ENCODE measurements at places on chromosomes 12 and 14.

DNA sequence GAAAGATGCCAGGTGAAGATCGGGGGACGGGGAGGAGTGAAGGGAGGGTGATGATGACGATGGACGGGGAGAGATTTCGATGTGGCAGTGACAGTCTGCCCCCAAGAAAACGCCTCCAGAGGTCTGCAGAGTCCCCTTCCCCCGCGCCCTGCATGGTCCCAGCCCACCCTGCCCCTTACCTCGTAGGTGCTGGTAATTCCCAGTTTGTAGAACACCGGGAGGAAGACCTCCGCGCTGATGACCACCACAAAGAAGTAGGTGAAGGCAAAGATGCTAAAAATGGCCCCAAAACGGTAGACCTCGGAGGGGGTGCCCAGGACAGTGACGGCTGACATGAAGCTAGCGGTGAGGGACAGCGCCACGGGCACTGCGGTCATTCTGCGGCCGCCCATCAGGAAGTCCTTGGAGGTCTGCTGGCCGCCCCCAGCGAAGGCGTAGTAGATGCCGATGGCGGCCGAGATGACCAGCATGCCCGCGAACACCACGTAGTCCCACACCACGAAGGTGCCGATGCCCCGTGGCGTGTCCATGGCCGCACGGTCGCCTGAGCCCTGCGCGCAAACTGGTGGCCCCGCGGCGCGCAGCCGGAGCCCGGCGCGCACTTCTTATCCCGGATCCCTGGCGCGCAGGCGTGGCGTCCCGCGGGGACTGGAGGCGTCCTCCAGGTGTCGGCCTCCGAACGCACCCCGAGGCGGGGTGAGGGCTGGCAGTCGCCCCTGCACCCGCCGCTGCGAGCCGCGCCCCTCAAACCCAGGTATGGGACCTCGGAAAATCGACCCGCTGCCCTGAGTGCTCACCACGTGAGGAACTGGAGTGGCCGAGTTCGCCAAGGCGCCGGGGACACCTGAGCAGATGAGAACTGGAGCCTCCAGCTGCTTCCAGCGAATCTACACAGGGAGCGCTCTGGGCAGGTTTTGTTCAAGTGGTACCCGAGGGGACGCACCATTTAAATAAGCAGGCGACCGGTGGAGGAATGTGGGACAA, at the start of gene SLC5A8:
TSS of gene SLC5A8 (minus strand) at position 920 of the 984 bp plus-strand sequence. CDS start at position 530, 390 bp downstream.
- no peak for DNase-seq

DNA sequence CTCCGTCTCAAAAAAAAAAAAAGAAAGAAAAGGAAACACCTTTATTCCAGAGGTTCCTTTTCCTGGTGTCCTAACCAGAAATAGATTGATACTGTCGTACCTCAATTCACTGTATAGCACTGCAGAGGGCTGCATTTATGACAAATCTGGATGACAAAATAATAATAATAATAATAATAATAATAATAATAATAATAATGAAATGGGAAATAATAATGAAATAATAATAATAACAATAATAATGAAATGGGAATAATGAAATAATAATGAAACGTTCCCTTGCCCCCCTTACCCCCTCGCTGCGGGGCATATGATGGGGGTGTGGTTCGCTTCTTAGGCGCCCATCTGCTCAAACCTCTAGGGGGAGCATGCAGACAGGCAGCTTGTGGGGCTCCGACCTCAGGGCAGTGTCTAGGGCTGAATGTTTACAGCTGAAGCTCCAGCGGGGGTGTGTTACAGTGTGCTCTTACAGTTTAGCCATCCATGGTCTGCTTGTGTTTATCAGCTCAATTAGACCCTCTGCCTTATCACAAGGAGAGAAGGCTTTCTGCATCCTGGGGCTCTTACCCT, 1088.3 kb upstream of the SEL1L start:
- no peak for DNase-seq

DNA sequence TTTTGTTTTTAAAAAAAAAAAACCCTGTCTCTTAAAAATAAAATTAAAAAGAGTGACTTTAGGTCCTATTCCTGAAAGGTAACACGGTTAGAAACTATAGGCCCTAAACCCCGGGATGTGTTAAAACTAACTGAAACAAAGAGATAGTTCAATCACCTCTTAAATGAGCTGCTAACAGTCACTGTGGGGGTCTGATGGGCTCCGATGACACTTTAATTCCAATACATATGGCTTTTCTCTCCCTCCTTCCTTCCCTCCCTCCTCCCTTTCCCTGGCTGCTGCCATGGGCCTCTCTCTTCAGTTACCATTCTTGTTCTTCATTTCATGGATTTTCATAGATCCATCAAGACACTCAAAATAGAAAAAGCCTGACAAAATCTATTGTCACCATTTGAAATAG, 76.6 kb downstream of the RNF34 start:
- no peak for DNase-seq

GRCh38 chr14:65872536-65872935, 460.0 kb downstream of the FUT8 start:
- DNase-seq: no peak

DNA sequence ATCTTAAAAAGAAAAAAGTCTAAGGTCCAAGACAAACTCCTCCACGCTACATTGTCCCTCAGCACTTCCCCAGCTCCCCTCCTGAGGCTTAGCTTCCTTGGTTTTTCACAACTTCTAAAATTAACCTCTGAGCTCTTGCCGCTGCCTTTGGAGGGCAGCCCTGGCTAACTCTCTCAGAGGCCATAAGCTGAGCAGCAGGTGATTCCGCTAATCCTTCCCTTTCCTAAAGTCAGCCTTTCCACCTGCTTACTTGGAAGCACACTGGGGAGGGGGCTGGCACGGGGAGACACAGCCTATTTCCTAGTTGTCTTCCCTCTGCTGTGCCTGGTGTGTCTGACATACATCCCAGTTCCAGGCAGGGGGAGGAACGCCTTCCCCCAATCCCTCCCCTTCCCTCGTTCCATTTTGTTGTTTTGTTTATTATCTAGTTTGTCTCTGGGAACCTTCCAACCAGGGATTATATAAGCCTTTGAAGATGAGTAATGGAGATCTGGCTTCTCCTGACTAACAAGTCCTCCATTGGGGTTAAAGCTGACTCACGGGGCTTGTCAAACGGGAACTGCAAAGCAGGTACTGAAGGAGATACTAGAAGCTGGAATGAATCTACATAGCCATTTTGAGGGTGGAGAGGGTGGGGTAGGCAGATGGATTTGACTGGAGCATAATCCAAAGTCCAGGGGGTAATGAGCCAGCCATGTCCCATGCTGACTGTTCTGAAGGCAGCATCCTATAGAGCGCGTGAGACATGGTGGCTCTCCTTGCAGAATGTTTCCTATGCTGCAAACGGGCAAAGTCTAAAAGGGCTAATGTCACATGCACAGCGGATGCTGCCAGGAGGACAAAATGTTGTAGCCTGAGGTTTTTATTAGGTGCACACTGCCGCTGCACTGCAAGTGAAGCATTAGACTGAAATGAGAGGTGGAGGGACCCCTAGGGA, 230.8 kb downstream of the FOXN3 start:
- no peak for DNase-seq

- no peak for DNase-seq
Observed at GRCh38 chr14:92981726-92982125, 58.8 kb downstream of the CHGA start.

GRCh38 chr12:52517005-52517835, 3.0 kb downstream of the KRT5 start:
- DNase-seq: no peak

DNA sequence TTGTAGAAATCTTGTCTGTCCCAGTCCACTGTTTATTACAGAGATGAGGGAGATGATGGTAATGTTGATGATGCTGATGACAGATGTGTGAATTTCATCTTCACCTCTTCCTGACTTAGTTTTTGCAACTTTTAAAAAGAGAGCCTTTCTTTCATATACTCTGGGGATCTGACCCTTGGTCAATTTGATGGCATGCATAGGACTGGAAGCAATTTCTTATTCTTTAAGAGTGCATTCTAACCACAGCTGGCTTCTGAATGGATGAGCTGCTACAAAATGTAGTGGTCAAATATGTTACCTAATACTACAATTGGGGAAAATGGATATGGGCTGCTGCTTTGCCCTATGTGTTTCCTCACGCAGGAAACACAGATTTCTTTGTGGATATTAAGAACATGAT, 80.8 kb downstream of the MYRFL start:
- no peak for DNase-seq

- no peak for DNase-seq
Observed at GRCh38 chr14:99064262-99064954, 207.6 kb downstream of the BCL11B start.

- no peak for DNase-seq
Observed at GRCh38 chr12:92550254-92550653, 152.5 kb upstream of the PLEKHG7 start.

GRCh38 chr12:88035907-88036289, 6.7 kb upstream of the C12orf50 start:
- no peak for DNase-seq

- DNase-seq: no peak
Observed at GRCh38 chr12:16788506-16789203, 182.7 kb upstream of the LMO3 start.

- no peak for DNase-seq
Observed at GRCh38 chr14:56412468-56413434, 166.8 kb upstream of the TMEM260 start.

DNA sequence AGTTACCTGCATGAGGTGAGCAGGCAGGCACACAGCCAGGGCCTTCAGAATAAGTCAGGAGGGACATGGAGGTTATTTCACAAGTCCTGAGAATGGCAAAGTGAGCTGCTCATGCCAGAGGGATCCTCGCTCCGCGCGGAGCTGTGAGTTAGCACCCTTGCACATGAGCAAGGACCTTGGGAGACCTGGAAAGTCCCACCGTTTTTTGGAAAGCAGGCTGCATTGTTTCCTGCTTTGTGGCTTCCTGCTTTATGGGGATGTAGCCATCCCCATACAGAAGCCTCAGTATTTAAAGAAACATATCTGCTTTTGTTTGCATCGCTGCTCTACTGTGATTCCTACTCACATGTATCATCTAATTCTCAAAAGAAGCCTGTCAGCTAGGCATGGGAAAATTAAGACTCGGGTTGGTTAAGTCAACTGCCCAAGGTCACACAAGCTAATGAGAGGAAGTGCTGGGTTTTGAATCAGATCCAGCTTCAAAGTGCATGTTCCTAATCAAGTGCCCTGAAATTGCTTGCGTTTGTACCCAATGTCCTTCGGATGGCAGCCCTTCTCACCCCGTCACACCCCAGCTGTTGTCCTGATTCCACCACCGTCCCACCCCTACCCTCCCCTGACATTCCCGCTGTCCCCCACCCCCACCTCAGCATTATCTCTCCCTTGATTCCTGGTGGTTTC, 106.2 kb downstream of the CRACR2A start:
- DNase-seq: no peak

DNA sequence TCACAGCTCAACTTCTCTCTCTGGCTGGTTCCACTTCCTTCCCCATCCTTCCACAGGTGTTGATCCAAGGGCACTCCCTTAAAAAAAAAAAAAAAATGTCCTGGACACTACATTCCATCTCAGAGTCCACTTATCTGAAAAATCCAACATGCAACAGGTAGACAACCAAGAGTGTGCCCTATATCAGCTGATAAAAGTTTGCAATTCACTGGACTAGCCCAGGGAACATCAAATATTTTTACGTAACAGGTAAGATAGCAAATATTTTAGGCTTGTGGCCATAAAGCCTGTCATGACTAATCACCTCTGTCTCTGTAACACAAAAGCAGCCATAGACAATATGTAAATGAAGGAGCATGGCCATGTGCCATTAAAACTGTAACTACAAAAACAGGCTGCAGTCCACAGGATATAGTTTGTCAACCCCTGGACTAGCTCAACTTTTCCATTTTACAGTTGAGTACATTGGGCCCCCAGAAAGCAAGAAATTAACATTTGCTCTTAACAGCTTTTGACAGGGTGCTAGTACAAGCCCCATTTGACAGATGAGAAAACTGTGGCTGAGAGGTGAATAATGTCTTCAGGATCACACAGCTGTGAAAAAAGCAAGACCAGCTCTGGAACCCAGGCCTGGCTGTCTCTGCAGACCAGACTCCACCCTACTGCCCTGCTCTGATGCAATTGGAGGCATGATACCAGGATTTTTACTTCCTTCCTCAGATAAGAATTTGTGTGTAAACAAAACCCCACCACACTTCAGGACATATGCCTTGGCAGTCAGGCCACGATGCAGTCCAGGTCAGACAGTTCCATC, 68.9 kb downstream of the CMKLR1 start:
- DNase-seq: no peak

GRCh38 chr12:75354011-75354410, 19.5 kb downstream of the GLIPR1L1 start:
- DNase-seq: no peak

- no peak for DNase-seq
Observed at GRCh38 chr14:55662752-55663151, 82.7 kb downstream of the KTN1 start.

DNA sequence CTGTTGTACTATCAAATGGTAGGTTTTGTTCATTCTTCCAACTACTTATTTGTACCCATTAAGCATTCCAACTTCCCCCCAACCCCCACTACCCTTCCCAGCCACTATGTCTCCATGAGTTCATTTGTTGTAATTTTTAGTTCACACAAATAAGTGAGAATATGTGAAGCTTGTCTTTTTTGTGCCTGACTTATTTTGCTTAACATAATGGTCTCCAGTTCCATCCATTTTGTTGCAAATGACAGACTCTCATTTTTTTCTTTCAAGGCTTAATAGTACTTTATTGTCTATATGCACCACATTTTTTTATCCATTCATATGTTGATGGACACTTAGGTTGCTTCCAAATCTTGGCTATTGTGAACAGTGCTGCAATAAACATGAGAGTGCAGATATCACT, 86.2 kb downstream of the ALG10B start:
- no peak for DNase-seq

GRCh38 chr12:97148941-97149559, 242.0 kb downstream of the NEDD1 start:
- DNase-seq: no peak

GRCh38 chr12:22855456-22855855, 230.5 kb downstream of the ETNK1 start:
- DNase-seq: no peak

DNA sequence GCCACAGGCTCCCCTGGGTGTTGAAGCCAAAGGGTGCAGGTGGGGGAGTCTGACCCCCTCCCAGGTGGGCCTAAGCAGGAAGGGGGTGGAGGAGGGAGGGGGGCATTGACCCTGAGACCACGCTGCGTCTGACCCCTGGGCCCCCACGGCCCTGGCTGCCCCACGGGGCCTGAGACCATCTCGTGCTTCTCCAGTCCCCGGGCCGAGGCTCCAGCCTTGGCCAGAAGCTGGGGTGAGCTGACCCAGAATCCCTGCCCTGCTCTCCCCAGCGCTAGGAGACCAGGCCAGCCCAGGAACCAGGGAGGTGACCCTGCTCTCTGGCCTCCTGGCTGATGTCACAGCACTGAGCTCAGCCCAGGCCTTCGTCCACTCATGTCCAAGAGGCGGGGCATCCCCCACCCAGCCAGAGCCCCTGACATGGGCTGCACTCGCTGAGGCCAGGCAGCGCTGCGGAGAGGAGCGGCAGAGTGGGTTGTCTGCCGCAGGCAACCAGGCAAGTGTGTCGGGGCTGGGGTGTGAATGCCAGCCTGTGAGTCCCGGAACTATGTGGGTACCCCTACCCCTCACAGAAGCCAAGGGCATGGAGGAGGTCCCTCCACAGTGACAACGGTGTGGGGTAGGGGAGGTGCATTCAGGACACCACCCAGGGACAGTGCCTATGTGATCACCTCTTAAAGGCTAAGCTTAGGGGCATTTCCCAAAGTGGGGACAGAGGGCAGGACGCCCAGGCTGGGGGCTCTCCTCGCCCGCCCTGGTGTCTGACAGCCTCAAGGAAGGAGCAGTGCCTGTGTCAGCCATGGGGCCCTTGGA, 6.3 kb downstream of the TRMT61A start:
- no peak for DNase-seq

GRCh38 chr14:35211067-35211466, 81.1 kb upstream of the PSMA6 start:
- DNase-seq: no peak

Measured in RWPE2 (cell line).